GM06990 (cell line): ENCODE measurements at places on chromosomes 2 and 18.

DNA sequence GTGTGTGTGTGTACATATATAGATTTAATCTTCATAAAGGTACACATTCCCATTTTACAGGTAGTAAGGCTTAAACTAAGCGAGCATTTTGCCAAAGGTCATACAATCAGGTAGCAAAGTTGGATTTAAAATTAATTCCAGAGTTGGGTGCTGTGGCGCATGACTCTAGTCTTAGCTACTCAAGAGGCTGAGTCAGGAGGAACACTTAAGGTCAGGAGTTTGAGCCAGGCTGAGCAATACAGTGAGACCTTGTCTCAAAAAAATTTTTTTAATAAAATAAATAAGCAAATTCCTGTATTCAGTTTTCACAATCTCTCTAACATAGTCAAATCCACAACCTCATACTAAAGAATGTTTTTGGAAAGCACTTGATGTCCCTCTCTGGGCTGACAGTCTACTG lies 111.5 kb upstream of the LDLRAD4 start:
- DNase-seq = no peak

- no peak for DNase-seq
Measured at GRCh38 chr2:78982638-78983330, 42.7 kb upstream of the REG3G start.

DNA sequence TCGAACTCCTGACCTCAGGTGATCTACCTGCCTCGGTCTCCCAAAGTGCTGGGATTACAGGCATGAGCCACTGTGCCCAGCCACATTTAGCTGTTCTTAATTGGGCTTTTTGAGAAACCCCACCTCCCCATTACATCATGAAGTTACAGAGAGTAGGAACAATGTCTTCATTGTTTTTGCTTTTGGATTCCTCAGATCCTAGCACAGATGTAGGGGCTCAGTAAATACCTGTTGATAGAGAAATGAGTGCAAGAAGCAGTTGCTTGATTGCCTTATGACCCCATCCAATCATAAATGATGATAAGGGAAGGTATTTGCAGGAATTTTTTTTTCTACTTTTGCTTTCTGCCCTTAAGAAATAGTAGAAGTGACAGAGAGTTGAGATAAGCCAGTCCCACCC lies 25.4 kb downstream of the GREB1L start:
- no peak for DNase-seq

GRCh38 chr2:24501813-24502212 lies 10.8 kb downstream of the NCOA1 start:
- no peak for DNase-seq

GRCh38 chr18:78319961-78320360 lies 659.7 kb upstream of the SALL3 start:
- DNase-seq = no peak

GRCh38 chr18:3935305-3935704 lies 485.3 kb downstream of the TGIF1 start:
- no peak for DNase-seq

- no peak for DNase-seq
Measured at GRCh38 chr2:217954971-217955740, 47.6 kb downstream of the TNS1 start.

- no peak for DNase-seq
Measured at GRCh38 chr2:239456940-239457339, 56.1 kb upstream of the HDAC4 start.

DNA sequence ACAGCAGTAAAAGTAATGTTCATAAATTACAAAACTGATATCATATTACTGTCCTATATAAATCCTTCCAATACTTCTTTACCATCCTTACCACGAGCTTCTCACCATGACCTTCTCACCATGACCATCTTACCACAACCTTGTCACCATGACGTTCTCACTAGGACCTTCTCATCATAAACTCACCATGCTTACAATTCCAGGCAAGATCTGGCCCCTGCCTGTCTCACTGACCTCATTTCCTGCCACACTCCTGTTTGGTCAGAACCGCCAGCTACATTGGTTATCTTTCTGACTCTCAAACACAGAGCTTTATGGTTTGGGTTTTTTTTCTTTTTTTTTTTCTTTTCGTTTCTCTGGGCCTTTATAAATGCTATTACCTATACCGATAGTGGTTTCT lies 827.6 kb downstream of the RNF144A start:
- DNase-seq = no peak

DNA sequence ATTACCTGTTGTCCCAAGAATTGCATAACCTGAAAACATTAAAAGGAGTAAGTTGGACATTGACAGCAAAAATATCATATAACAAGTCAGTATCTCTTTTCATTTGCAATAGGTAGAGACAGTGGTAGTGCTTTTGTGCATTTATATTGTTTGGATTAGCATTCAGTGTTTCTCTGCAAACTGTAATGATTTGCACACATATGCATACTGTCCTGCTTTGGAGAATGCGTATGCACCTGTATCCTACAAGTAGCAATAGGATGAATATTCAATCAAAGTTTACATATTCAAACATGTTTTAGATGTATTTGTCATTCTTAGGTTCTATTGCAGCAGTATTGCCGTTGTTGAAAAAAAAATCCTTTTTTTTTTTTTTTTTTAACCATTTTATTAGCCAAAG lies 201.9 kb downstream of the ZNF407 start:
- DNase-seq = no peak
